Putamen (tissue), 1 donor: ENCODE measurements at places on chromosomes 1 and 21.

DNA sequence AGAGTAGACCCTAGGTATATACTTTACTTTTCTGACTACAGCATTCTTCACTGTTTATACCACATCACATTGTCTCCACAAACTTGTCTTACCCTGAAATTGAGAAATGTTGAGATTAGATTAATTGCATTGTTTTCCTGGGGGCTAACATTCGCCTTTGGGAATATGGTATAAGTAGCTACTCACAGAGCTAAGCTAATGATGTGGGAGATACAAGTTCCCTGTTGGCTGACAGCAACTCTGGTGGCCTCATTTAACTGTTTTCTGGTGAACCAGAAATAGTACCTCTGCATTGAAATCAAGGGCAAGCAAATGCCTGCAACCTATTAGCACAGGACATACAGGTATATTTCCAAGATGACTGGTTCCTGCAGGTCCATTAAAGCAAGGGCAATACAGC lies 13.2 kb upstream of the VCAM1 start:
- DNase-seq: no peak

DNA sequence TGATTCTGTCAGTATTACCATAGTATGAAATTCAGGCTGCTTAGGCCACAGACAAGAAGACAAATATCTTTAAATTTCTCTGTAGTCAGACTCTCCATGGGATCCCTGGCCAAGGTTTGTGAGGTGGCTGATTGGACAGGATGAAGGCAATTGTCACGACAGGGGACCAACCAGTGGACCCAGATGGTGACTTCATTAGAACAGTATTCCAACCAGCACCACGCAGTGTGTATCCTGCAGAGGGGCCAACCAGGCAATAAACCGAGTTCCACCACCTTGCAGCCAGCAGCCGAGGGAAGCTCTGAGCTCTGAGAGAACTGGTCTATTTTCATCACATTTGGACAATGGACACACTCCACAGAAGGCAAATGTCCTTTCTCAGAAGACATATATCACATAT lies 16.1 kb downstream of the DSCAM start:
- no peak for DNase-seq

- no peak for DNase-seq
Measured at GRCh38 chr1:187641015-187641414, 812.3 kb downstream of the PLA2G4A start.

- no peak for DNase-seq
Measured at GRCh38 chr1:8390707-8391106, 72.8 kb downstream of the SLC45A1 start.

- no peak for DNase-seq
Measured at GRCh38 chr1:34612091-34612827, 142.6 kb upstream of the GJB5 start.

DNA sequence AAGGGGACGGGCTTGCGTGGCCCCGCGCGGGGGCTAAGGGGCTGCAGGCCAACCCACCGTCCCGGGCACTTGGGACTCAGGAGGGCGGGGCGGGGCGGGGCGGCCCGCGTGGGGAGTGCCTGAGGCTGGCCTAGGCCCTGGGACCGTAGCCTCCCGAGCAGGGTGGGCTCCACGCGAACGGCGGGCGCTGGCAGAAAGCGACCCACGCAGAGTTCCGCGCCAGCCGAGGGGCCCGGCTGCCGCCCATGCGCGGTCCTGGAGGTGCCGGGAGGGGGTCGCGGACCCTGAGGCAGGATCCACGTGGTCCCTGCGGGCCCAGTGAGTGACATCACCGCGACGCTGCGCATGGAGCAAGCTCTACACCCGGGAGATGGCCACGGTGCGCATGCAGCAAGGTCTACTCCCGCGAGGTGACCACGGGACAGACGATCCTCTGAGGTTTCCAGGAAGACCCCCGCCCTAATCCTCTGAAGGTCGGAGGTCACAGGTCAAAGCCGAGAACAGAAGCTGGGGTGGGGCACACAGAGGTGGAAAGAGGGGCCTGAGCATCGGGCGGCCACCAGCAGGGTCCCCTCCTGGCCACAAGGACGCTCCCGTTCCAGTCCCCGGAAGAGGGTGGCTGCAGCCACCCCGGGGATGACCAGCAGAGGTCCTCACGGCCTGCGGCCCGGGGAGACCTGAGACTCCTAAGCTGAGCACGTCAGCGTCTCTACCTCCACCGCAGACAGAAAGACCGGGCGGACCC lies 13.5 kb upstream of the SLC19A1 start:
- DNase-seq: no peak

DNA sequence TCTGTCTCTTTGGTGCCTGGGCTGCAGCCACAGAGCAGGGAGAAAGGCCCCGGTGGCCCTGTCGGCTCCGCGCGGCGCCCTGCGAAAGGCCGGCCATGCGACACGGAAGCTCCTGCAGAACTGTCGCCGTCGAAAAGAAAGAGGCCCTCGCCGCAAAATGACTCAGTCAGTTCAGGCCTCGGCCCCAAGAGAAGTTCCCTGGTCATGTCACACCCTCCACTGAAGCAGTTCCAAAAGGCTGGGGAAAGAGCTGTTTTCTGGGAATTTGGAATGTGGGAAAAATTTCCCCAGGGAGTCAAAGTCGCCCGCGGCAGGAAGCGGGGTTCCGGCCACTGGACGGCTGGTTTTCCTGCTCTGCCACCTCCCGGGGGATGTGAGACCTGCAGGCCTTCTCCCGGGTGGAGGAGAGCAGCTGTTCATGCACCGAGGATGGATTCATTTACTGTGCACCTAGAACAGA lies 115.8 kb upstream of the ZNF678 start:
- no peak for DNase-seq

DNA sequence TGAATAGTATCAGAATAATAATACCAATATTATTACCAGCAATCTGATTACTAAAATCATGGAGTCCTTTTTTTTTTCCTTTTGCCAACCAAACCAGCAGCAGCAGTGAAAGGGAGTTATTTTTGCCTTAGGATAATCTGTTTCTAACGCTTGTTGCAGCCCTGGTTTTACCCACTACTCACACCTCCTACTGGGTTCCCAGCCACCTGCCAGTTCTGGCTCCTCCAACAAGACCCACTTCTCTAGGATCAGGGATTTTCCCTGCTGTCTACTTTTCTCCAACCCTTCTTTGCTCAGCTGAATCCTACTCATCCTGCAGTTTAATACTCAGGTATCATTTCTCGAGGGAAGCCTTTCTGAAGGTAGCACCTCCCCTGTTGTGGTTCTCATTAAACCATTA lies 96.8 kb upstream of the BCAR3 start:
- DNase-seq: no peak
